ENCODE measurements at places on chromosomes 7 and 10.

DNA sequence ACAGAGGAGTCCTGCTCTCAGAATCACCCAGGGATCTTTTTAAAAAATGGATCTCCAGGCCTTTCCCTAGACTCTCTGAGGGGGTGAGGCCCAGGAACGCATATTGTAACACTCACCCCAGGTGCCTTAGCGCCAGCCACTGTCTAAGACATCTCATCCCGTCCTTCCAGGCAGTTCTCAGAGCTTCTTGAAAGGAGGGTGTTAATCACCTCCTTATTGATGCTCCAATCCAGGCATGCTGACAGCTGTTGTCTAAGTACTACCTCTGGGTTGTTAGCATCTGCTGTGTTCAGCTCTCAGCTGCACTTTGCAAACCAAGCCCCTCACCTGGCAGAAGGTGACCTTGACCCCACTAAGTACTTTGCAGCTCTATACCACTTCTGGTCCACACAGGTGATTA is 36.0 kb downstream of the KIAA1549 start:
- DNase-seq: no peak

DNA sequence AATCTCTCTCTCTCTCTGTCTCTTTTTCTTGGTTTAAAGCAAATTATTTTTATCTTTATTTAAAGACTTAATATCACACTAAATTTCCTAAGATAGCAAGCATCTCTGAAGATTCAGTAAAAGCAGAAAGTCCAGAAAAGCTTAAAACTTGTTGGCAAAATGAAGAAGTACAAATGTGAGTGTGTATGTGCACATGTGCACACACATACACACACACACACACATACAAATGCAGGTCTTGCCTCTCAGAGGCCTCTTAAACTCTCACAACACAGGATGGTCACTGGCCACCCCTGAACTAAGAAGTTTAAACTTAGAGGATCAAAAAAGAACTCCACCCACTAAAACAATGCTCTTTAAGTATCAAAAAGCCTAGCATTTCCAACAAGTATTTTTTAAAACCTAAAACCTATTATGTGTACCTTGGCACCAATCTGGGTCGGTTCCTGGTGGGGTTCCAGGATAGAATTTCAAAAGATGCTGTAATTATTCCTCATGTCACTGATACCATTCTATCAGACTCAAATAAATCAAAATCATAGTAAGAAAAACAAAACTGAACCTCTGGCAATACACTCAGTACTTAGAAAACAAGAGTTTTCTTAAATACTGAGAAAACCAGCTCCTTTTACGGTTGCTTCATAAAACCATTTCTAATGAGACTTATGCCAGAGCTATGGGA is 55.0 kb downstream of the SORBS1 start:
- no peak for DNase-seq

DNA sequence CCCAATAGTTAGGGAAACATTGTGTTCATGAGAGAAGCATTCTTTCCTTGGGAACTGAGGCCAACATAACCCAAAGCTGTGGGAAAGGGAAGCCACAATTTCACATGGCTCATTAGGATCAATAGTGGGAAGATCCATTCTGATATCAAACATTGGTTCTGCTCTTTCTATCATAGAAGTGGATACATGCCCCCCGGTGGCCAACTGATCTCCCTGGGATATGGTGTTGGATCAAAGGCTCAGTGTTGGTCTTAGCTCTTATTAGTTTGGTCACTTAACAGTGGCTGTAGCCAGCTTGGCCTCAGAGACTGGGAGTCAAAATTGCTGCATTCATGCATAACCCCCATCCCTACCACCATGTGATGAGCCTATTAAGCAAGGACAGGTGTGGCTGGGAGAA is 6.7 kb upstream of the GIMAP4 start:
- DNase-seq: no peak

- no peak for DNase-seq
Measured at GRCh38 chr7:157757211-157757610, 420.4 kb downstream of the DNAJB6 start.

GRCh38 chr7:43593010-43593409 is 10.1 kb downstream of the STK17A start:
- DNase-seq: no peak

DNA sequence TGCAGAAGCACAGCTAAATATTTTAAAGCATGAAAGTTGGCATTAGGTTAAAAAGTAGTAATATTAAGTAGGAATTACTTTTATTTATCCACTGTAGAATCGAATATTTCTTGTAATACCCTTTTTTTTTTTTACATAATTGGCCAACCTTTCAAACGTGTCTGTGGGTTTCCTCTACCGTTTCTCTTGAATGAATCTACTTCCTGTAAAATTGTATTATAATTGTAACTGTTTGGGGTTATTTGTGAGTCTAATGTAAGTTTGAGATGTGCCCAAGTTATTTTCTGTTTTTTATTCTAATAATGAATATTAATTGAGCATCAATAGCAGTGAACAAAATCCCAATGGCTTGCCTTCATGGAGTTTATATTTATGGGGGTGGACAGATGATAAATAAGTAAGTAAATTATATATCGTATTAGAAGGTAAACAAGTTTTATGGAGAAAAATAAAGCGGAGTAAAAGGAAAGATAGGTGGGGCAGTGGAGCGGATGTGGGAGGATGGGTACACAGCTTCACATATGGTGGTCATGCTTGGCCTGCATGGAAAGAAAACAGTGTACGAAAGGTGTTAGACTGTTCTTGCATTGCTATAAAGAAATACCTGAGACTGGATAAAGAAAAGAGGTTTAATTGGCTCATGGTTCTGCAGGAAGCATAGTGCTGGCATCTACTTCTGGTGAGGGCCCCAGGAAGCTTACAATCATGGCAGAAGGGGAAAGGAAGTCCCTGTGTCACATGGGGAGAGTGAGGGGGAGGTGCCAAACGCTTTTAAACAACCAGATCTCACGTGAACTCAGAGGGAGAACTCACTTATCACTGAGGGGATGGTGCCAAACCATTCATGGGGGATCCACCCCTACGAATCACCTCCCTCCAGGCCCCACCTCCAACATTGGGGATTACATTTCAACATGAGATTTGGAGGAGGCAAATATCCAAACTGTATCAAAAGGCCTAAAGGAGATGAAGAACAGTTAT is 5.4 kb downstream of the TSPAN13 start:
- no peak for DNase-seq

GRCh38 chr7:8263048-8263447 is 1.1 kb upstream of the ICA1 start:
- DNase-seq: no peak

Data from activated T-cell treated with anti-CD3 and anti-CD28 coated beads, Interleukin-2, amount 50 U/mL, for 24 hours (primary cell).